ENCODE measurements at places on chromosomes 1 and 21.
A peak's percentile ranks its signal among the peaks of the same experiment; 100 is the strongest.

GRCh38 chr1:34263406-34263805, 86.7 kb downstream of the C1orf94 start:
- no peak for DNase-seq

DNA sequence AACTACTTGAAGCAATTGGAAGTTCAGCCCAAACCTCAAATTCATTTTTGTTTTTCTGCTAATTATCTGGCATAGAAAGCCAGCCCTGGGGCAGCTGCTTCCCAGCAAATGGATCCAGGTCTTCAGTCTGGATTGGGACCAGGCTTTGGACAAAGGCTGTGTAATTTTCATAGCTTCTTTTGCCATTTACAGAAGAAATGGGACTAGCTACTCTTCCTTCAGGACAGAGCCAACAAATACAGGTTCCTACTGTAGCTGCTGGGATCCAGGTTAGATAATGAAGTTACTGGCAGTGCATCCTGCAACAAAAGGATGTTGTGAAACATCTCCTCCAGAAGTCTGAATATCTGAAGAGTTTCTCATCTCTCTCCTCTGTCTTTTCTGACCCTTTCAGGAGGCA, 171.5 kb upstream of the CAMK1G start:
- DNase-seq, result no peak

DNA sequence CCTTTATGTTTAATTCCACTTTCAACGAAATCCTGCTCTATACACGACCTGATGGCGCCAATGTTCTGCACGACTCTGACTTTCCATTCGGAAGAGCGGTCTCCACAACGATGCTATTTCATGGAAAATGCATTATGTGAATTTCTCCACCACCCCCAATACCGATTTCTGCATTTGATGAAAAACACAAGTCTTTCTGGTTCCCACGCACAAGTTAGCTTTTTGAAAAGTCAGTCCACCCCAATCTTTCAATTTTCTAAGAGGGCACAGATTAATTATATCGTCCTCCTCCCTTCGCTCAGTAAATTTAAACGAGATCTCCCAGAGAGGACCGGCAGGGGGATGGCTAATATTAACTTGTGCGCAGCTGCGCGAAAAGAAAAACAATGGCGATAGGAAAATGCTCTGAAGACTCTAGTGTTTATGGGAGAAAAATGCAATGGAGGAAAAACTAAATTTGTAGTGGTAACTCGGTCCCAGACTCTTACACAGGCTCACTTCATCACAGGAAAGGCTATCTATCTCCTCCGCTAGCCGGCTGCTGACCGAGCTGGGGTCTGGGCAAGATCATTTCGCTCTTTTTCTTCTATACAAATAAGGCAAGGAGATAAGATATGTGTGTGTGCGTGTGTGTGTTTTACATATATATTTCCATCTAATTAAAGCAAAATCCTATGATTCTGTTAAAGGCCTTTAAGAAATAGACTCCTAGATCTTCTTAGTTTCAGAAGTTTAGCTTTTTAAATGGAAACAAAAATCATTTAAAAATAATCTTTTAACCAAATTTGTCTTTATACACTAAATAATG, 1.2 kb upstream of the LHX8 start:
- DNase-seq, result no peak

DNA sequence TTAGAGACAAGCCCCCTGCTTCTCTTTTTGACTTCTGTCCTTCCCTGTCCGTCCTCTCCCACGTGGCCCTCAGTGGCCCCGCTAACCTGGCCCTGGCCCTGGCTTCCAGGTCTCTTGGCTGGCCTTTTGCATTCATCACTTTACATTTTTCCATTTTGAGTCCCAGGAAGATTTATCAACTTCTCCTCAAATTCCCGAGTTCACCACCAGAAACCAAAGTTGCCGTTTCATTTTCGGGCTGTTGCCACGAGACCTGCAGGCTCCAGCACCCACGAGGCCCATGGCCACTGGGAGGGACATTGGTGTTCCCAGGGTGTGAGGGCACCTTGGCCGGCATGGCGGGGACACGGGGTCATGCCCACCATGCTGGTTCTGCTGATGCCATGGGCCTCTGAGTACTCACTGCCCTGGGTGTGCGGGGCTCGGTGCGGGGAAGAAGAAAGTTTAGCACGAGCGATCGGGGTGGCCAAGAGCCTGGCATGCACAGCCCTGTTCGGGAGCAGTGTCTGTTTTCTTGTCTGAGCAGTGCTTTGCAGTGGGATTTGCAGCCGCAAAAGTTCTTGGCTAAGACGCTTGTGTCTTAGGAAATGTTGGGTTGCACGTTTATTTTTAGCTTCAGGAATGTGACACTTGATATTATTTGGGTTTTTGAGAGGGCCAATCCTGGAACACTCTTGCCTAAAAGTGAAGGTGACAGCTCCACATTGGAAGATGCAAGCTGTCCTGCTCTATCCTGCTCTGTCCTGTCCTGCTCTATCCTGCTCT, 40.4 kb upstream of the ADARB1 start:
- no peak for DNase-seq

DNA sequence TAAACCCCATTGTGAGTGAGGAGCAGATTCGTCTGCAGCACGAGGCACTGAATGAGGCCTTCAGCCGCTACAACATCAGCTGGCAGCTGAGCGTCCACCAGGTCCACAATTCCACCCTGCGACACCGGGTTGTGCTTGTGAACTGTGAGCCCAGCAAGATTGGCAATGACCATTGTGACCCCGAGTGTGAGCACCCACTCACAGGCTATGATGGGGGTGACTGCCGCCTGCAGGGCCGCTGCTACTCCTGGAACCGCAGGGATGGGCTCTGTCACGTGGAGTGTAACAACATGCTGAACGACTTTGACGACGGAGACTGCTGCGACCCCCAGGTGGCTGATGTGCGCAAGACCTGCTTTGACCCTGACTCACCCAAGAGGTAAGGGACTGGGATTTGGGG, 132.2 kb downstream of the PAPPA2 start:
- DNase-seq, result no peak

- DNase-seq, result no peak
Measured at GRCh38 chr1:168977618-168978017, 128.9 kb upstream of the ATP1B1 start.

GRCh38 chr21:41547111-41547510, 39.2 kb upstream of the TMPRSS2 start:
- DNase-seq, result no peak

DNA sequence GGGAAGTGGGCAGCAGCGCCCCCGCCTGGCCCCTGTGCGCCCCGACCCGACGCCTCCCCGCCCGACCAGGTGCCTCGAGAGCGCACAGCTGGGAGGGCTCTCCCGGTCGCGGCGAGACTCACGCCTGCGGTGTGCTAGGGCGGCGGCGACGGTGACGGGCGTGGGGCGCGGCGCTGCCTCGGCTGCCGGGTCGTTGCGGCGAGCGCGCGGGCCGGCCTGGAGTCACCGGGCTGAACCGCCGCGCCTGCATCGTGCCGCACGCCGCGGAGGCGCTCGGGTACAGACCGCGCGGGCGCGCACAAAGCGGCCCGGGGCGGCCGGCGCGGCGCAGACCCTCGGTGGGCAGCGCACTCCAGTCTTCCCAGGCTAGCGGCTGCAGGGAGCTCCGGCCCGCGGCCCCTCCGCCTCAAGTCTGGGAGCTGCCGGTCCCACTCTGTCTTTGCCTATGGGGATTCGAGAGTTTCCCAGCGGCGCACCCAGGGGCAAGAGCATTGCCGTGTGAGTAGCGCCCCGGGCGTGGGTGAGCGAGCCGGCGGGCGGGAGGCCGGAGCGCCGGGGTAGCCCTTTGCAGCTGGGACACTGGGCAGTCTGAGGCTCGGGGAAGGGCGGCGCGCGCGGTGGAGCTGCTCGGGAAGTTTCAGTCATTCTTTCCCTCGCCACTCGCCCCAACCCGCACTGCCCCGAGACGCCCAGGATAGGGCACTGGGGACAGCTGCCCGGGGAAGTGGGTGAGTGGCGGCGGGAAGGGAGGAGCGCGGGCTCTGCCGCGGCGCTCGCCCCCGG, at the start of gene SLC35F3:
TSS of gene SLC35F3 (plus strand) at position 44 of the 783 bp plus-strand sequence.
- no peak for DNase-seq

GRCh38 chr1:18278946-18279345, 171.3 kb downstream of the IGSF21 start:
- DNase-seq, result no peak

DNA sequence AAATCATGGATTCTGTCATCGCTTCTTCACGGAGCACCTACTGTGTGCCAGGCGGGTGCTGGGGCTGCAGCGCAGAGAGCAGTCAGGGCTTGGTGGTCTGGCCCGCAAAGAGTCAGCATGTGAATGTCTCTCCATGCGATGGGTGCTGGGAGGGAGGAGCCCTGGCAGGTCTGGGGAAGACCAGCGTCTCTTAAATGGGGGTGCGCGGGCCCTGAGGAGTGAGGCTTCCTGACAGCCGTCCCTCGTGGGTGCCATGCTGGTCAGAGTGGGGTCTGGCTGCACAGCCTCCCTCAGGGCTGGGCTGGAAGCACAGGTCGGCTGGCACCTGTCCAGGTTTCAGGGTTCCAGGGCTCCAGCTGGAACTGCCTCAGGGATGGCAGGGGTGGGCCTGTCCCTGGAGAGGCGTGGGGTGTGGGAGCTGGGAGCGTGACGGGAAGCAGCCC, 18.5 kb downstream of the TP73 start:
- DNase-seq, result peak; percentile 3

DNA sequence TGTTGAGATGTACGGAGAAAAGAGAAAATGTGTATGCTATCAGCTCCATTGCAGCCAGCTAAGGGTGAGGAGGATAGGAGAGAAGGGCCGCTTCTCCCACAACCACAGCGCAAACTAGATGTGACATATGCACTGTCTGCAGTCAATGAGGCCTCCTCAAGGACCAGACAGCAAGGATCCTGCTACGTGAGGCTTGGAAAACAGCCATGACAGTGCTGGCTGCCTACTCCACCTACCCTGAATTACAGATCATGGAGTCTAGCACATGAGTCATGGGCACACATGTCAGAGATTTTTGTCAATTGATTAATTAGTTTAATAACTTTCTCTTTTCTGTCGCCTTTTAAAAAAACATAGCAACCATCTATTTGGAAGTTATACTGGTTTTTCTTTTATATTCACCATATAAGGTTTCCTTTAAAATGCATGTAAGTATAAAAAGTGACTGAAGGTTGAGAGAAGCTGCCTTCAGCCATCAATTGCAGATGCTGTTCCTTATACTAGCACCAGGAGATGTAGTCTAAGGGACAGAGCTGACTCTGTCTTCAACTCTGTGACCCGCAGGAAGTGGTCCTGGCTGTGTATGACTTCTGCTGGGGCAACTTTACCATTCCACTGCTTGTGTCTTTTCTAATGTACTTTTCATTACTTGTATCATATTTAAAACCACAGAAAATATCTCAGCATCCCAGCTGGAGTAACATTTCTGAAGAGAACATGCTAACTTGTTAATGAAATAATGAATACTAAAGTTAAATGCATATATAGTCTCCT, 3.1 kb downstream of the VPS26C start:
- DNase-seq, result no peak

- no peak for DNase-seq
Measured at GRCh38 chr1:51473331-51474115, 45.5 kb downstream of the EPS15 start.

- no peak for DNase-seq
Measured at GRCh38 chr1:155093911-155094621, 15.4 kb downstream of the EFNA3 start.

- no peak for DNase-seq
Measured at GRCh38 chr1:19628879-19629278, 15.2 kb upstream of the NBL1 start.

DNA sequence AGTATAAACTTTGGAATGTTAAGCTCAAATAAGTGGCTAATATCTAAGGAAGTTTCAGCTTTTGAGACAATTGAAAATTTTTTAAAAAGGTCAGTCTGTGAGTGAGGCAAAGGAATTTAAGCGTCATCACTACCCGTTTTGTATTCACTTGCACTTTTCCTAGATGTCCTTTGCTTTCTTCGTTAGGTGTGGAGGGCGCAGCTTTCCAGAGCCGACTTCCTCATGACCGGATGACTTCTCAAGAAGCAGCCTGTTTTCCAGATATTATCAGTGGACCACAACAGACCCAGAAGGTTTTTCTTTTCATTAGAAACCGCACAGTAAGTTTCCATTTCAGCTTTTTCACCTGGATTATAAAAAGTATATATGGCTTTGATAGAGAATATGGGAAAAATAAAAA, 30.9 kb downstream of the KDM1A start:
- no peak for DNase-seq

GRCh38 chr1:91556556-91556955, 55.9 kb downstream of the CDC7 start:
- no peak for DNase-seq

DNA sequence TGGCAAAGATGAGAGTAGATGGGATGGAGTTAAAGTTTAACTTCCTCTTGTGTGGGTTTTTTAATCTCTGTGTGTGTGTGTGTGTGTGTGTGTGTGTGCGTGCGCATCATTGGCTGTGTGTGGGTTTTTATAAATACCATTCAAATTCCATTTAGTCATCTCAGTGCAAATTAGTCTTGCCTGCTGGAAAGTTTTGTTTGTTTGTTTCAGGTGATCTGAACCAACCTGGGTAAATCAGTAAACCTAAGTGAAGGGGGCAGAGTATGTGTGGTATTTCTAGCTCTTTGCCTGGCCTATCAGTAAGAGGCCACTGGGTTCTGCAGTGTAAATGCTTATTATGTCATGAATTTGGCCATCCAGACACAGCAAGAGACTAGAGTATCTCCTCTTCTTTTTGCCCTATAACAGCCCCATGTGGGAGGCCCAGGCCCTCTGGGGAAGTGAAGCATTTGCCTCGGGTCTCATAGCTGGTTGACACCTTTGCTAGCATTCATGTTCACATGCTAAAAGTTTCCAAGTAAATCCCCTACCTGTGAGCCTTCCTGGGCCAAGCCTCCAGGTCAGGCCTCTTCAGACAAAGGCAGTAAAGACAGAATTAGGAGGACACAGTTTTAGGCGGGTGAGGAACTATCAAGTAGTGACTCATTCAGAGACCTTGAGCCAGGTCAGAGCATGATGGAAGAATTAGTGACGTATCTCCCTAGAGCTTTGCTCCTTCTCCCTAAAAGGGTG, 14.7 kb downstream of the INTS3 start:
- DNase-seq, result no peak

DNA sequence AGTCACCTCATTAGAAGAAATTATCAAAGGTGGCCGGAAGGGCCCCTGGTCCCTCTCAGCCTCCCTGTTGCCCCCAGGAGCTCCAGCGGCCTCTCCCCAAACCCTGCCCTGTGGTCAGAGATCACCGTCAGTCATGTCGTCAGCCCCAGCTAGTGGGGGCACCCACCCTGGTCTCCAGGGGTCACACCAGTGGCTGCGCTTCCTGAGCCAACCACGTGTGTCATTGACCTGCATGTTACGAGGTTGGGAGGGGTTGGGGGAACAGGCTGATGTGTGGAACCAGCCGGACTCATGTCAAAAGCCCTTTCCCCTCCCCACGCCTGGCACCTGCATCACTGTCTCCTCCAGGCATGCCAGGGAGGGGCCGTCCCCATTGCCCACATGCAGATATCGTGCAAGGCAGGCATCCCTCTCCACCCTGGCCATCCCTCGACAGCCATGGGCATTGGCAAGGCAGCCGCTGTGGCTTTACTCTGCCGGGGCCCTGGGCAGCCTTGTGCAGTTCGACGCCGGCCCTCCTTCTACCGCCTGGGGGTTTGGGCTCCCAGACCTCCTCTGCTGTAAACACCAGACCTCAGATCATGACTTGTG, 128.7 kb downstream of the CRYAA start:
- no peak for DNase-seq

All from T-helper 2 cell (primary cell).